Cerebellar cortex (tissue), 1 donor: ENCODE measurements at places on chromosomes 3 and 15.

DNA sequence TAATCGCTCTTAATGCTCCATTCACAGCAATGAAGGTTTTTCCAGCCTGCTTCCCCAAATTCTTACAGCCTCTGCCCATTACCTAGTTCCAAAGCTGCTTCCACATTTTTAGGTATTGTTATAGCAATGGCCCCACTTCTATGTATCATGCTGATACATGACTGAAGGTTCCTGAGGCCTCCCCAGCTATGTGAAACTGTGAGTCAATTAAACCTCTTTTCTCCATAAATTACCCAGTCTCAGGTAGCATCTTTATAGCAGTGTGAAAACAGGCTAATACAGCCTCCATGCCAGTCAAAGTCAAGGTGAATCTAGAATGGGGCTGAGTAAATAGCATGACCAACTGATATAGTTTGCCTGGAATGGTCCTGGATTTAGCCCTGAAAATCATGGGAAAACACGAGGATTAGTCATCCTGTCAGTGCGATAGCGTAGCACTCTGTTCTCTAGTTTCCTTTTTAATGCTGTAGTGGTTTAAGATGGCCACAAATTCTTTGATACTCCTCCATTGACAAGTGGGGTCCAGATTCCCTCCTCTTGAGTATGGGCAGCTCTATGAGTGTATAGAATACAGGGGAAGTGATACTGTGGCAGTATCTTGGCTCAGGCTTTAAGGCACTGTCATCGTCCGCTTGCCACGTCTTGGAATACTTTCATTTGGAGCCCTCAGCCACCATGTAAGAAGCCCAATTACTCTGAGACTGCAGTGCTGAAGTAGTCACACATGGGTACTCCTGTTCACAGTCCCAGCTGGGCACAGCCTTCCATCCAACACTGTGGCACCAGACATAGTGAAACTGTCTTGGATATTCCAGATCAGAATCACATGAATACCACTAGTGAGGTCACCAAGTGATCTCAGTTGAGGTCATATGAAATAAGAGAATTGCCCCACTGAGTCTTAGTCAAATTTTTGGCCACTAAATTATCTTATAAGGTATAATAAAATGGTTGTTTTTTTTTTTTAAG is 94.0 kb upstream of the PLCL2 start:
- DNase-seq = no peak

- DNase-seq = no peak
These were observed 18.9 kb downstream of the PTH1R start for GRCh38 chr3:46896386-46896785.

DNA sequence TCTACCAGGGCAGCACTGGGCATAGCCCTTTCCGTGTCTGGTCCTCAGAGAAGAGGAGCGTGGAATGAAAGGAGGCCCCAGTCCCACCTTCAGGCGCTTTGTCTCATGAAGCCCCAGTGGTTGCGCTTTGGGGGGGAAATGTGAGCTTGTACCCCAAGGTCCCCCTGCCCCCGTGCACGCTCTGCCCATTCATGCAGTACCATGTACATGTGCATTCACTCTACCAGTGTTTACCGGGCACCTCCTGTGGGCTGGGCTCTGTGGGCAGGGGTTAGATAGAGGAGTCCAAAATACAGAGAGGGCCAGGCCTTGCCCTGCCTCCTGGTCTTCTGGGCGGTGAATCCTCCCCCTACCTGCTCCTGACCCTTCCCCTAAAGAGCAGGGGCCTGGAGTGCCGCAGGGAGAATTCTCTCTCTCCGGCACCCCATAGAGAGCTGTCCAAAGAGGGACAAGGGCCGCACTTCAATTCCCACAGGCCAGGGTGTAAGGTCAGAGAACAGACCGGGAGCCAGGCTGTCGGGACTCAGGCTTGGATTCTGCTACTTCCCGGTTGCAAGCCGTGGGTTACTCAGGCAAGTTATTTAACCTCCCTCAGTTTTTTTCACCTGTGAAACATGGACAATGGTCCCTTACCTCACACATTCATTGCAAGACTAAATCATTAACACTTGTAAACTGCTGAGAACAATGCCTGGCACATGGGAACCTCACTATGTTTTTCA is 153.4 kb downstream of the MEGF11 start:
- no peak for DNase-seq

DNA sequence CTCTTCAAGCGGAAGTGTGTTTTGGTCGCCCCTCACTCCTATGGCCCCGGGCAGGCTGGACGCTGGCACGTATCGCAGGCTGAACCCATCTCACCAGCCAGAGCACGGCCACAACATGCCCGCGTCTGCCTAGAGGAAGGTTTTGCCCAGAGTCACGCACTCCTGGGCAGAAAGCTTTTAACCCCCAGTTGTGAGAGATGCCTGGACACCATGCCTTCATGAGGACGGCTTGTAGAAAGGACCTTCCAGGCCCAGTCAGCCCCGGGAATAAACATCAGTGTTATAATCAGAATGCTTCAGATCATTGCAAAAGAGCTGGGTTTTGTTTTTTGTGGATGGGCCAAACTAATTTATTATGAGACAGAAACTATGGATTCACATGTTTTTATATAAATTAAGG is 16.5 kb downstream of the CYFIP1 start:
- no peak for DNase-seq

- no peak for DNase-seq
These were observed 186.3 kb downstream of the MCTP2 start for GRCh38 chr15:94417501-94418293.

DNA sequence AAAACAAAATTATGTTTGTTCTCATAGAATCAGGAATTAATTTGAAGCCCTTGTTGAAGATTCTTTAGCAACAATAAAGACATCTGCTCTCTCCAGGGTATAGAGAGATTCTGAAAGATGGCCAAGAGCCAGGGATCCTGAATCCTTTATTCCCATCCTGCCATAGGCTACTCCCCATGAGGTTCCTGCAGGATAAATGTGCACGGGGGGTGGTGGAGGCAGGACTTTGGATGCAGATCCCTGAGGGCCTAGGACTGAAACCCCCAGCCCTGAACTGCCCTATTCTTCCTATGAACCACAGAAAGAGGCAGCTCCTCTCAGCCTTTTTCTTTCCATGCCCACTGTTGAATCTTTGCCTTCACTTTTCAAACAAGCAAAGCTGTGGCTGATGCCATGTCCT is 17.1 kb downstream of the TMEM108 start:
- no peak for DNase-seq

GRCh38 chr3:180590396-180590795 is 11.6 kb upstream of the TTC14 start:
- DNase-seq = no peak

DNA sequence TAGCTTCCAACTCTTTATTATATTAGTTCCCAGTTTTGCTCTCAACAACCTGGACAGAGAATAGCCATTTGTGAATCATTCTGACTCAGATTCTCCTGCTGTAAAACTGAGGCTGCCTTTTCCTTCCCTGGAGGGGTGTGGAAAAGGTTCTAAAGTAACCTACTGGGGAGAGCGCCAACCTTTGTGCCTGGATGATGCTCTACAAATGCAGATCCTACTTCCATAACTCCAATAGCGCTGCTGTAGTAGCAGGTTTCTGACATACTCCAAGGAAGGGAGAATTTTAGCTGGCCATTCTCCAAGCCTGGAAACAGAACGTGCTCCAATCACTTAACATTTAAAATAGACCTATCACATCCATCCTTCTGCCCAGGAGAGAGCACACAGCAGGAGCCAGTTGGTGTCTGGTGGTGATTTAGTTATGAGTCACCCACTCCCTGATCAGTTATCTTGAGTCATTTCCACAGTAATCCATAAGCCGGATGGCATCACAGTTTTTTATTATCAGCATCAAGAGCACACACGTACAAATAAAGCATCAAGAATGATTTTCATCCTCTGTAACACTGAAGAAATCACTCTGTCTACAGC is 38.3 kb downstream of the MYH15 start:
- no peak for DNase-seq

- peak; percentile 23 for DNase-seq
These were observed 129.8 kb upstream of the CTDSPL start for GRCh38 chr3:37731895-37732294.

GRCh38 chr3:57852896-57853295 is 96.8 kb downstream of the SLMAP start:
- DNase-seq = no peak

GRCh38 chr3:147415874-147416273 is 6.7 kb downstream of the ZIC1 start:
- peak; percentile 55 for DNase-seq

GRCh38 chr15:35289024-35289617 is 204.0 kb upstream of the NANOGP8 start:
- peak; percentile 80 for DNase-seq

GRCh38 chr15:91447991-91448644 is 348.1 kb downstream of the SV2B start:
- DNase-seq = no peak

GRCh38 chr3:131630097-131630496 is 127.3 kb upstream of the MRPL3 start:
- no peak for DNase-seq

DNA sequence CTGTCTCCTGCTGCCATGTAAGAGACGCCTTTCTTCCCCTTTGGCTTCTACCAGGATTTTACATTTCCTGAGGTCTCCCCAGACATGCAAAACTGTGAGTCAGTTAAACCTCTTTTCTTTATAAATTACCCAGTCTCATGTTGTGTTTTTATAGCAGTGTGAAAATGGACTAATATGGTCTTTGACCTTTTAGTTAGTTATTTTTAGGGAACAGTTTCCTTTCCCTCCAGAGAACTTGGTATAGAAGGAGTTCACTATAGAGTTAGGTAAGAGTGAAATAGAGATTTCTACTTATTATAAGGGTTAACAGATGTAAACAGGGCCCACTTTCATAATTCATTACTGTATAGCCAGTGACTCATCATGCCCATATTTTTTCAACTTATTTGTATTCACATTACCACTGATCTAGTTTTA is 170.9 kb downstream of the UNC13C start:
- DNase-seq = no peak

DNA sequence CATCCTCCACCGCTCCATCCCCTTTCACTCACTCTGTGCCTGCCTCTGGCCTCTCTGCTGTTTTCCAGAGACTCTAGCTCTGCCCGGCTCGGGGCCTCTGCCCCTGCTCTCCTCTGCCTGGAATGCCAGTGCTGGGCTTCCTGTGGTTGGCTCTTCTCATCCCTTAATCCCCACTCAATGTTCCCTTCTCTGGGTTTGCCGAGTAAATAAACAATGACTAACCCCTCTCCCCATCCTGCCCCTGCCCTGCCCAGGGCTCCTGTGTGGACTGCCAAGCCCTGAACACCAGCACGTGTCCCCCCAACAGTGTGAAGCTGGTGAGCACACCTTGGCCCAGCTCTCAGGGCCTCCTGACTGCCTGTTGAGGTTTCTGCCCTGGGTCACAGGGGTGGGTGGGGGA is 12.2 kb downstream of the STAB1 start:
- no peak for DNase-seq

DNA sequence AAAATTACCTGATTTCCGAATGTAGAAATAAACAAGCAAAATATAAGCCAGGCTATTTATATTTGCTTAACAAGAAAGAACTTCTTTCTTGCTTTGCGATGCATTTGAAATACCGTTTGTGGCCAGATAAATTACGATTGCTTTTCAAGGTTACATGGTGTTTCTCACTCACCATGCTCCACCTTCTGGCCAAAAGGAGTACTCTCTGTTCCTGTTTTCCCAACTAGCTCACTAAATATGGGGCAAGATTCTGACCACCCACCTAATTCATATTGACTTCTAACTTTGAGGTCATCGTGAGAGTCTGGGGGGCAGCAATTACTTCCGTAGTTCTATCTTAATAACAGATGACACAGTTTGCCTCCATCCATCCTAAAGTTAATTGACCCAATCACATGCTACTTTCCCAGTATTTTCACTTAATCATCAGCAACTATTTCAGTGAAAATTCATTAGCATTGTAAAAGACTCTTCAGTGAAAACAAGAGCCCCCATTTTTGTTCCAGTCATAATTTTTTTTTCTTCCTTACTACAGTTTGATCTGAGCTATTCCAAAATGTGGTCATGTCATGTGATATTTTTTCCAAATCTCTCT is 25.9 kb downstream of the ACP3 start:
- peak; percentile 50 for DNase-seq

- DNase-seq = no peak
These were observed 170.0 kb downstream of the RAB11A start for GRCh38 chr15:66039117-66039871.

- no peak for DNase-seq
These were observed 43.8 kb upstream of the RAB6B start for GRCh38 chr3:133939463-133939835.

GRCh38 chr3:31853580-31853979 is 127.5 kb downstream of the OSBPL10 start:
- DNase-seq = no peak

DNA sequence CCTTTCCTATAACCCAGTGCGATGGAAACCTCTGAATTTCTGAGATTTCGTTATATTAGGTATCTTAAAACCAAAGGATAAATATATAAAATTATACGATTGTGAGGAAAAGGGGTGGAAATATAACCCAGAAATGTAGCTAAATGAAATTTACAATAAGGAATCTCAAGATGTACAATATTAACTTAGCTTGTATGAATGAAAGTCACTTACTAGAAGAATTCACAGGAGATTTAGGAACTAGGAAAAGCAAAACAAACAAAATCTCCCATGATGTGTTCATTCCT is 159.2 kb downstream of the USP13 start:
- DNase-seq = no peak

DNA sequence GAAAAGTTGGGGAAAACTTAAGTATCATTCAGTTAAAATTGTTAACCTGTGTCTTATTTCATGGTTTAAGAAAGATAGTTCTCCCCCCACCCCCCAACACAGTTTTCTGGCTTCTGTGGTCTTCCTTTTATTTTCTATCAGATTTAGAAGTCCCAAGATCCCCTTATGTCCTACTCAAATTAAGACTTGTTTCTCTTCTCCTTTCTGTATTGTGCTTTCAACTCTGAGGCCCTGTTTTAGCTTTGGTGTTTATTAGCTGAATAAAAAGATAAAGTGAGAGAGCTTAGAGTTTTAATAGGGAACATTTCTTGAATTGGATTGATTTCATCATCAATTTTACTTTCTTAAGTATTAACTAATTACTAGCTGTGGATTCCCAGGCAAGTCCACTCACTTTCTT is 62.6 kb downstream of the AKAP13 start:
- no peak for DNase-seq

GRCh38 chr3:71031914-71032521 is 551.5 kb downstream of the FOXP1 start:
- DNase-seq = no peak

DNA sequence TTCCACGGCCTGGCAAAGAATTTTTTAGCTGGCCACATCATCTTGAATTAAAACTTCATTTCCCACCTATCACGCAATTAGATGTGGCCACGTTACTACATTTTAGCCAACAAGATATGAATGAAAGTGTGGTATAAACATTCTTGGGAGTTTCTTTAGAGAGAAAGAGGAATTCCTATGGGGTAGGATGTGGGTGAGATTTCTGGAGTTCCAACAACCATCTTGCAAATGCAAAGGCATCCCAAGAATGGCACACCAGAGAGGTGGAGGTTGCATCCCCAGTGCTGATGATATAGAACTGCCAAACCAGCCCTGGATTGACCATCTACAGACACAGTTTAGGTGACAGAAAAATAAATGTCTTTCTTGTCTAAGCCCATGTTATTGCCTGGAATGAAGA is 66.3 kb upstream of the AKAP13 start:
- no peak for DNase-seq

GRCh38 chr15:74201710-74202420 is 722 bp downstream of the STRA6 start:
- DNase-seq = no peak
